ENCODE measurements at places on chromosomes 2 and 18.

DNA sequence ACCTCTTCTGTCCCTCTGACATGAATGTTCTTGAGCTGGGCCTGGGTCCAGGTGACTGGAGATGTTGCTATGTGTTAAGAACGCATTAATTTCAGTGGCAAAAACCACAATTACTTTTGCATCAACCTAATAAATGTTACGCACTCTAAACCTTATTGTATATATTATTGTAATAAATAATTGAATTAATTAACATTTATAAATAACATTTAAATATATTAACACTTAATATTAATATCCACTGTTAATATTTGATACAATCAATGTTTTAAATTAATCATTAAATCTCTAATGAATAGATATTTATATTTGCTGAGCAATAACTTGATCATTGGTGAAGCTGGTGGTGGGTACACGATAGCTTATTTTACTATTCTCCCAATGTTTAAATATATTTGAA lies 97.4 kb downstream of the KCNF1 start:
- DNase-seq, result no peak

- no peak for DNase-seq
Observed at GRCh38 chr2:221571025-221571550, 1.0 kb downstream of the EPHA4 start.

- no peak for DNase-seq
Observed at GRCh38 chr2:65326276-65326675, 98.6 kb downstream of the ACTR2 start.

- no peak for DNase-seq
Observed at GRCh38 chr2:151760139-151760650, 25.9 kb upstream of the NEB start.
